ENCODE measurements at places on chromosomes 16 and 17. TPM values are rescaled to one million over a fixed set of nuclear protein-coding genes. Genes with fewer than 3 reads are reported as not detected.

GRCh38 chr16:77913738-77914253, 108.6 kb upstream of the CLEC3A start:
- no peaks in the 10 kb centered on the region for H3K36me3 ChIP-seq
- no peaks in the 10 kb centered on the region for H3K27me3 ChIP-seq
- no peak overlapping the region for H3K27ac ChIP-seq
- H3K4me1 ChIP-seq: peaks cover 4% of the 10 kb centered on the region
- DNase-seq: no peak

The NFATC2IP gene
- 31.5 TPM for total RNA-seq

The RPTOR gene
- total RNA-seq: 24.2 TPM

The SBK1 gene
- total RNA-seq: 6.8 TPM

Data from thyroid gland (tissue), 4 donors.